Stimulated activated CD8-positive, alpha-beta memory T cell treated with anti-CD3 and anti-CD28 coated beads, Interleukin-7, amount 100 ng/mL, for 1 hour (primary cell): ENCODE measurements at places on chromosomes 13 and 19.

DNA sequence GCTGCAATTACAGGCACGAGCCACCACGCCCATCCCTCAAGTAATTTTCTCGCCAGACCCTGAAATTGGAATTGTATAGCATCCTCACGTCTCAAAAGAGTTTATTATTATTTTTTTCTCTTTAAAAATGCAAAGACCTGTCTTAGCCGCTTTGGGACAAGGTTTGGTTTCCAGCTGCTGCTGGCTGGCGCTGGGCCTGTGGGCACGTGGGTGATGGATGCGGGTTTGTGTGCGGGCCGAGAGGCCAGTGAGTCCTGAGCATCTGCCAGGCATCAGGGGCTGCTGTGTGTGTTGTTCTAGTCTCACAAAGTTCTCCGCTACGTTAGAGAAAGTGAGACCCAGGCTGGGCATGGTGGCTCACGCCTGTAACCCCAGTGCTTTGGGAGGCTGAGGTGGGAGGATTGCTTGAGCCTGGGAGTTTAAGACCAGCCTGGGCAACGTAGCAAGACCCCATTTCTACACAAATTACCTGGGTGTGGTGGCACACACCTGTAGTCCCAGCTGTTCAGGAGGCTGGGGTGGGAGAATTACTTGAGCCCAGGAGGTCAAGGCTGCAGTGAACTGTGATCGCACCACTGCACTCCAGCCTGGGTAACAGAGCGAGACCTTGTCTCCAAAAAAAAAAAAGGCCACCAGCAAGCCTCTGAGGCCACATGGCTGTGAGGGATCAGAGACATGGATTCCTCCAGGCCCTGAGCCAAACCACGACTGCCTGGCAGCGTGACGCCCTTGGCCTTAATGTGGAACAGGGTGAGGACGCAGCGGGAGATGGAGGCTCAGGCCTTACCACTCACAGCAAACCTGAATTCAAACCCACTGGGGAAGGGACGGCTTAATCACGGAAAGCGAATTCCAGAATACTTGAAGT, 4.7 kb upstream of the TMPRSS9 start:
- no peak for DNase-seq

DNA sequence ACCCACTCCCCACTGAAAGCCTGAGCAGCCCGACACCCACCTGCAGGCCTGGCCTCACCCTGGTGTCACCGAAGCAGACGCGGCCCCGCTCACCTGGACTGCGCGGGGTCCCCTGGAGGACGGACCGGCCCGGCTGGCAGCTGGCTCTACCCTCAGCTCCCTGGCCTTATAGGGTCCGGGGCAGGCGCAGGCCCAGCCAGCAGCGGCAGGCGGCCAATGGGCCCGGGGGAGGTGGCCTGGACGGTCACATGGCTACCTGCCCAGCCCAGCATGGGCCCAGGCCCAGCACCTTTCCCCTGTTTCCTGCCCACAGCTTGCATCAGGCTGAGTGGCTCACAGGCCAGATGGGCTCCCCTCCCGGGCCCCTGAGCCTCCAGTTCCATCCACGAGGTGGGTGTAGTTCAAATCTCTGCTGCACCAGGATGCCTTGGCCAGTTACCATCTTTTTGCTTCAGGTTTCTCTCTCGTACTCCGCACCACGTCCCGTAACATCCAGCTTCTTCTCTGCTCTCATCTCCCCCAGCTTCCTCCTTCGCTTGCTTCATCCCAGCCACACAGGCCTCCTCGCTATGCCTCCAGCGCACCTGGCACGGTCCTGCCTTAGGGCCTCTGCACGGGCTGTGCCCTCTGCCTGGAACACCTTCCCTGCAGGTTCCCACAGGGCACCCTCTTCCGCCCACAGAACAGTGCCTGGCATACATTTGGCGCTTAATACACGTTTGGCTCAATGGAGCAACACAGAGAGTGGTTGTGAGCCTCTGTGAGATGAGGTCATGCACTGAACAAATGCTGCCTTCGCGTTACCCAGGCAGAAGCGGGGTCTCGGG, at the start of gene PLIN4:
TSS of gene PLIN4 (minus strand) at position 142 of the 827 bp plus-strand sequence. CDS start 214 bp downstream, outside the sequence.
- DNase-seq, result no peak

DNA sequence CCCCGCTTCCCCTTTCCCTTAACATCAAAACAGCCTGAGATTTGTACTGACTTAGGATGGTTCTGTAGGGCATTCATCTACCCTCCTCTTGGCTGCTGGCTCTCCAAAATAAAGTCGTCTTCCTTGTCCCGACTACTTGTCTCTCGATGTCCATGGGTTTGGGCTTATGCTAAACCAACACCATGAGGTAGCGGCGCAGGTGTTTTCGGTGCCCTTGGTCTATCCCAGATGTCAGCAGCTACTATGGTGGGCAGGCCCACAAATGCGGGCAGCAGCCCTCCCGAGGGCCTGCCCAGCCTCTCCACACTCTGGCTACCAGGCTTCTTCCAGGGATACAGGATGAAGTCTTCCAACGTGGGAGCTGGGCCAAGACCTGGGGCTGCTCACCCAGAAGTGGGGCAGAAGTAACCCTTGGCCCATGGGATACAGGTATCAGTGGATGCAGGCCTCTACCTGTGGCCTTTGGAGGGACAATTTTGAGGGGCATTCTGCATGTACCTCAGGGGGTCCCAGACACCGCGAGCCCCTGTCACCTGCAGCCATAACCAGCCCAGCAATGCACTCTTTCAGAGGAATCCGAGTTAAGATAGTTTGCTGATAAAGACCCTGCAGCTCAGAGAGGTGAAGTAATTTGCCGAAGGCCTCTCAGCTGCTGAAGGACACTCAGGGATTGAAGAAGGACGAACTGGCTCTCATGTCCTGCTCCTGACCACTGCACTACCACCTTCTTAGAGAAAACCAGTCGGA, 47.8 kb upstream of the VSTM2B start:
- no peak for DNase-seq

DNA sequence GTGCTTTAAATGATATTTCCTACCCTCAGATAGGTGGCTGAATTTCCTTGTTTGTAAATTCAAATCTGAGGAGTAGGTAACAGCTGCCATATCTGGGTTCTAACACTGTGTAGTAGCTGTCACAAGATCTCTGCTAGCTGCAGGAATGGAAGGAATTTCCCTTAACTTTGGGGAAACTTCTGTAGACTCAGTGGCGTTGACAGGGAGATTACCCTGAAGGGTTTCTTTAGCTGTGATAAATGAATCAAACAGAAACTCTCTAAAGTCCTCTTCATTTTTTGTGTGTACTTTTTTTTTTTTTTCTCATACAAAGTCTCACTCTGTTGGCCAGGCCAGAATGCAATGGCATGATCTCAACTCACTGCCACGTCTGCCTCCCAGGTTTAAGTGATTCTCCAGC, 5.3 kb upstream of the EPSTI1 start:
- no peak for DNase-seq

DNA sequence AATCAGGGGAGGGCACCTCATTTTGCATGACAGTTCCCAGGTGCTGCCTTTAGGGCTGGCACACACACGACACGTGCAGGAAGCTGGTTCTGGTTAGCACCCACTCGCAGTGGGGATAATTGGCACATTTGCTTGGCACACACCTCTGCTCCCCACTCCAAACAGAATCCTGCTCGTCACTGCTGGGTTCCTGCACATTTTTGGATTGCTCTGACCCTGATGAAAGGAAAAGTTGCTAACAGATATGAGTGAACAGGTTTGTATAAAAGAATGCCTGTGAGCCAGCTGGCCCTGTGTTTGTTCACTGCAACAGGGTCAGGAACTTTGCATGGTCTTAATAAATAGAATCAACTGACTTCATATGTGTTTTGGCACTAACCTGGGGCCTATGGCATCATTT, 1500.4 kb downstream of the EFNB2 start:
- no peak for DNase-seq
